ENCODE measurements at places on chromosomes 3 and 15.

GRCh38 chr3:101879623-101880284 is 30.4 kb downstream of the NFKBIZ start:
- DNase-seq, result no peak

- no peak for DNase-seq
Measured at GRCh38 chr3:175018946-175019727, 160.0 kb downstream of the NAALADL2 start.

DNA sequence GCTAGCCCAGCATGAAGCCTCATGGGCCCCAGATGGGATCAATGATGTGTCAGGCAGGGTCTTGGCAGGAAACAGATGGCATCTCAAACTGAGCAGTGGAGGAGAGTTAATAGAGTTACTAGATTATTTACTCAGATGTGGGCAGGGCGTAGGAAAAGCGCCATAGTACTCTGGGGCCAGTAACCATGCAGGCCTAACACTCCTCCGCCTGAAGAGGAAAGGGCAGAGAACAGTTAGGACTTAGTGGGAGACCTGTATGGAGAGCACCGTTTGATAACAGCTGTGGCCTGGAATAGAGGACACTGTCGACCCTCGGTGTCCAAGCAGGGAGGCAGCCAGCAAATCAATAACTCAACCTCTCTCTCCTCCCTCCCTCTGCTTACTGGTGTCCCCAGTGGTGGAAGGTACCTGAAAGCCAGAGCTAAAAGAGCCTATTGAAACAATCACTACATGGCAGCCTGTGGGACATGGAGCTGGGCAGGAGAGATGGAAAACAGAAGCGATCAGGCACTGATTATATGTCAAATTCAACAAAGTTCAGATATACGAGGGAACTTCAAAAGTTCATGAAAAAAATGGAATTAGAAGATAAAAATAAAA is 111.4 kb upstream of the CCNL1 start:
- DNase-seq, result no peak

GRCh38 chr15:79408041-79408440 is 24.1 kb upstream of the MINAR1 start:
- DNase-seq, result no peak

GRCh38 chr3:106714400-106714799 is 662.8 kb upstream of the CCDC54 start:
- no peak for DNase-seq

- no peak for DNase-seq
Measured at GRCh38 chr15:68412218-68412617, 19.7 kb downstream of the ITGA11 start.

- DNase-seq, result no peak
Measured at GRCh38 chr15:31017311-31017710, 25.9 kb upstream of the MTMR10 start.

DNA sequence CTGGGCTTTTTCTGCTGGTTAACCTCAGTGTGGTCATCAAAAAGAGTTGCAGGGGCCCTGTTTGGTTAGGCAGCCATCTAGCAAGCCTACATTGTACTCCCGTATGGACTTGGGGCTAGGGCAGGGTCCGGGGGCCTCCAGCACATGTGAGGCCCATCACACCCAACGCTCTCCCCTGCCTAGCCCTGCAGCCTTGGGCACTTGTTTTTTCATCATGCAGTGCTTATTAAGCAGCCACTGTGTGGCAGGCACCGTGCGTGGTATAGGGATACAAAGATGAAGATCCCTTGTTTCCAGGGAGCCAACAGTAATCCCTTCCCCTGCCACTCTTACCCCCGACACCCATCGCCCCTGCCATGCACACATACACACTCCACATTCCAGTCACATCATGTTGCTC is 14.2 kb downstream of the MRAS start:
- no peak for DNase-seq

- no peak for DNase-seq
Measured at GRCh38 chr15:96270581-96271172, 59.8 kb upstream of the NR2F2 start.

- DNase-seq, result no peak
Measured at GRCh38 chr3:60178931-60179653, 1072.2 kb downstream of the FHIT start.

Data from NCI-H510A treated with DMSO at 0.1 percent for 48 hours (cell line).